Mucosa of descending colon (tissue), 3 donors: ENCODE measurements at places on chromosomes 16 and 17. TPM values are rescaled to one million over a fixed set of nuclear protein-coding genes. Genes with fewer than 3 reads are reported as not detected.

Gene PABPN1L
- not detected for total RNA-seq

Gene CLEC3A
- not detected for total RNA-seq

Gene PLA2G10
- 48.6 TPM for total RNA-seq

Gene SEZ6L2
- 7.0 TPM for total RNA-seq

Gene ARRB2
- 49.9 TPM for total RNA-seq

Gene MT1A
- total RNA-seq, result 8.9 TPM

Gene KIF1C
- 286 TPM for total RNA-seq

Gene ANKRD40CL
- total RNA-seq, result 57.6 TPM

Gene TUFM
- 248 TPM for total RNA-seq

Gene PIK3R5
- total RNA-seq, result 10.4 TPM

Gene EPOP
- total RNA-seq, result not detected

Gene NPIPA5
- total RNA-seq, result 5.4 TPM

Gene TBC1D3K
- total RNA-seq, result not detected

Gene GRIN2C
- total RNA-seq, result 1.4 TPM

Gene HNF1B
- total RNA-seq, result 34.8 TPM

Gene ICAM2
- total RNA-seq, result 14.2 TPM

Gene CD19
- total RNA-seq, result 0.65 TPM

Gene LHX1
- total RNA-seq, result not detected

Gene CTRB1
- total RNA-seq, result not detected

Gene IL32
- total RNA-seq, result 627 TPM

Gene TLCD1
- 4.8 TPM for total RNA-seq

Gene MYH11
- 282 TPM for total RNA-seq

Gene ADAD2
- 0.14 TPM for total RNA-seq

Gene CBLN1
- 0.70 TPM for total RNA-seq

Gene MYO15A
- 0.60 TPM for total RNA-seq

Gene CCL13
- total RNA-seq, result 6.5 TPM

Gene CES3
- total RNA-seq, result 86.5 TPM
